Stimulated activated CD4-positive, alpha-beta T cell treated with anti-CD3 and anti-CD28 coated beads, TNF-alpha, amount 100 ng/mL, for 24 hours (primary cell): ENCODE measurements at places on chromosomes 6 and 20.

- DNase-seq, result no peak
Measured at GRCh38 chr6:124223611-124224345, 420.1 kb downstream of the NKAIN2 start.

DNA sequence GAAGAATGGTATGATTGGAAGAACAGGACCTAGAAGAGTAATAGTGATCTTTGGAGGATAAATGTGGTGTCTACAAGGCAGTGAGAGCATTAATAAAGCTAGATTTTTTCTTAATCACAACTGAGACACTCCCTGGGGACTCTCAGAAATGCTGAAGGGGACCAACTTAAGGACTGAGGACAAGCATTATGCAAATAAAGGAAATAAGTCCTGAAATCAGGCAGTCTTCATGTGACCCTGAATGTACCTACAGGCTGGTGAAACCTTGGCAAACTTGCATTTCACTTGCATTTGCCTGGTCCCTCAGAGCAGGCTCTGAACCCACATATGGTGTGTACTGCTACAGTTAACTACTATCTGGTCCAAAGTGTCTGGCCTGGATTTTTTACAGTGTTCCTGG is 19.3 kb upstream of the TTK start:
- no peak for DNase-seq

- DNase-seq, result no peak
Measured at GRCh38 chr6:34560366-34561226, 4.5 kb upstream of the SPDEF start.

- no peak for DNase-seq
Measured at GRCh38 chr6:90605749-90606340, 19.0 kb upstream of the MAP3K7 start.

GRCh38 chr6:63897459-63897858 is 261.9 kb downstream of the PHF3 start:
- DNase-seq, result no peak

DNA sequence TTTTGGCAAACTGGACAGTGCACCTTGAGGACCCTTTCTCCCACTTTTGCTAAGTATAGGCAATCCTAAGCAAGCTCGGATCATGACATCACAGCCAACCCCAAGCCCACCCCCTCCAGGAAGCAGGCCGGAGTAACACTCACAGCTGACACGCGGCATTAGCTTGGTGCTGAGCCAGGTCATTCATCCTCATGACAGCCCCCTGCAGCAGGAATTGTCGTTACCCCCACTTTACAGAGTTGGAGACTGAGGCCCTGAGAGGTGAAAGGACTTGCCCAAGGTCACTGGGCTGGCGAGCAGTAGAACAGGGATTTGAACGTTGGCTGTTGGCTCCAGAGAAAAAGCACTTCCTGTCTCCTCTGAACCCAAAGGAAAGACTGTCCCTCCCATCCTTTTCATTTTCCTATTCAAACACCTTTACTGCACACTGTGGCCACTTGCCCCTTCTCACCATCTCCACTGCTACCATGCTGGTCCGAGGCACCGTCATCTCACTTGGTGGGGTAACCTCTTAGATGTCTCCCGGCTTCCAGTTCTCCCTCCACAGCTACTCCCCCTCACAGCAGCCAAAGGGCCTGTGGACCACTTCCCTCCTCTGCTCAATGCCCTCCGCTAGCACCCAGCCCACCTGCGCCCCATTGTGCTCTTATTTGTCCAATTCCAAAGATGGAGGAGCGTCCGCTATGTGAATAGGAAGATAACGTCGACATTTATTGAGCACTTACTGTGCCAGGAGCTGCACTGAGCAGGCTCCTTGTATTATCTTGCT is 84.7 kb downstream of the PREX1 start:
- no peak for DNase-seq

- no peak for DNase-seq
Measured at GRCh38 chr6:169172456-169172855, 81.2 kb downstream of the THBS2 start.

DNA sequence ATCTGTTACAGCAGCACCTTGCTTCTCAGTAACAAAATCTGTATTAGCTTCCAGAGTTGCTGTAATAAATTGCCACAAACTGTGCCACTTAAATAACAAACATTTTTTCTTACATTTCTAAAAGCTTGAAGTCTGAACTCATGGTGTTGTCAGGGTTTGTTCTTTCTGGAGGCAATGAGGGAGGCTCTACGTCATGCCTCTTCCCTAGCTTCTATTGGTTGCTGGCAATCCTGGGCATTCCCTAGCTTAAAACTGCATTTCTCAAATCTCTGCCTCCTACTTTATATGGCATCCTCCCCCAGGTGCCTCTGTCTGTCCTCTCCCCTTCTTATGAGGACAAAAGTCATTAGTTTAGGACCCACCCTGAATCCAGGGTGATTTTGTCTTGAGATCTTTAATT is 41.6 kb upstream of the TMEM244 start:
- no peak for DNase-seq

- DNase-seq, result no peak
Measured at GRCh38 chr6:151036869-151037680, 171.6 kb downstream of the MTHFD1L start.

DNA sequence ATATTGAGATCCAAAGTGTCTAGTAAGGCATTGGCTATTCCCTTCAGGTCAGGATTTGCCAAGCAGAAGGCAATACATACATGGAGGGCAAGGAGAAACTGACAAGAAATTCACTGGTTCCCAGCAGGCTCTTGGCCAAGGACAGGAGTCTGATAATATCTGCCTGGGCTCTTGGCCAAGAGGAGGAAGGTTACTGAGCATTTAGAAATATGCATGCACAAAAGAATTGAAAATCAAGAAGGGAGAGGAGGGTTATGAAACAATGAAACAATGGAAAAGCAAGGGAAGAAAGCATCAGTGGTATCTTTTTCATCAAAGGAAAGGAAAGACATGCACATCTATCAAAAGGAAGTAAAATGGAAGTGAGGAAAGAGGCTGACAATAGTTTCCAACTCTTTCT is 42.4 kb downstream of the ARHGAP18 start:
- DNase-seq, result no peak

DNA sequence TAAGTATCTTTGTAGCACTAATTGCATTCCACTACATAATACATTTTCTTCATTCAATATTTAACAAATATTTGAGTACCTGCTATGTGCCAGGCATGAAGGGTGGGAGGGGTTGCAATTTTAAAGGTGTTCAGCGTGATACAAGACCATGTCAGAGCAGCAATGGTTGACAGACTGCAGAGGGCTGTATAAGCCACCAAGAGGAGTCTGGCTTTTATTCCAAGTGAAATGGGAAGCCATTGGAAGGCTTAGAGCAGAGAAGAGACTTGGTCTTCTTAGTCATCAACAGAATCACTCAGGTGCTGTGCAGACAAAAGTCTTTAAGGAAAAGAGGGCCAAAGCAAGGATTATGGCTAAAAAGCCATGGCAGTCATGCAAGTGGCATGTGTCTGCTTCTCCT is 360.8 kb upstream of the ARID1B start:
- DNase-seq, result no peak

GRCh38 chr20:24673678-24674570 is 204.5 kb downstream of the SYNDIG1 start:
- no peak for DNase-seq

GRCh38 chr6:35717449-35718374 is 19.1 kb upstream of the ARMC12 start:
- DNase-seq, result no peak

- no peak for DNase-seq
Measured at GRCh38 chr6:125293587-125293986, 8.2 kb downstream of the HDDC2 start.

DNA sequence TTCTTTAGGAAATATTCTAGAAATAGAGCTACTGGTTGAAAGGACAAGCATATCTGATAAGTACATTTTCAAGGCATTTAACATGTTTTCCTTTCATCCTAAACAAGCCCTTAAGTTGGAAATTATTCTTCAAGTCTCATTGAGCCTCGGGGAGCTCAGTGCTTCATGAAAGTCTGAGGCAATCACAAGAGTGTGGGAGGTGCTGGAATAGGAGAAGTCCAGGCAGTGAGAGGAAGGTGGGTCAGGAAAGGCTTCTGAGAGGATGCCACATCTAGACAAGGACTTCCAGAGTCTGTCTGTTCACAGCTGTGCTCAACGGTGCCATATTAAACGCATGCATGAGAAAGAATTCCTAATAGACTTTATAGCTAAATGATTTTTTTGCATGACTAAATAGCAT is 69.8 kb downstream of the CD83 start:
- DNase-seq, result no peak

DNA sequence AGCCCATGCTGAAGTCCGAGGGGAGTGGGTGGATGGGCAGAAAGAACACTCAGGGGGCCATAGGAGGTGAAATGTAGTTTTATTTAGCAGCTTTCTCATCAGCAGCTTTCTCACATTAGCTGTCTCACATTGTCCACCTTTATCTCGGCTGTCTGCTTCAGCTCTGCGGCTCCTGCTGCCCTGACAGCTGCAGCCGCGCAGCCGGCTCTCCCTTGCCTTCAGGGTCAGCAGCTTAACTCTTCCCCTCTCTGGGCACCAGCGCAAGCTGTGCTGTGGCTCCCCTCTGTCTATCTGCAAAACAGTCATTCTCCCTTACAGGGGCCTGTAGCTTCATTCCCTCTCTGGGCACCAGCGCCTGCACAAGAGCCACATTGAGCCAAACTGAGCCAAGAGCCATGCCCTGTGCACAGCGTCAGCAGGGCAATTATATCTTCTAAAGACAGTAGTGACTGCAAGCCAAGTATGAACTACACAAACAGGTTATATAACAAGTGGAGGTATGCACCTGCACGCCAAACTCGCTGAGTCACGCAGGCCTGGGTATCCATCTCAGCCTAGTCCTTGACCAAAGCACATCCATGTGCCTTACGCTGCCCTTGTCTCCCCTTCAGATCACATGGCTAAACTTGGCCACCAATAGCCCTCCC is 198.8 kb downstream of the EYA2 start:
- DNase-seq, result no peak
